IMR-90 (cell line): ENCODE measurements at places on chromosomes 3 and 15. TPM values are rescaled to one million over a fixed set of nuclear protein-coding genes. Genes with fewer than 3 reads are reported as not detected.

Gene CTXND1
- total RNA-seq, result not detected in 2 replicates

Gene CHD2
- 64.7 and 71.4 TPM in 2 replicates for total RNA-seq

Gene TFRC
- total RNA-seq, result 156 and 207 TPM in 2 replicates

Gene PPARG
- 21.9 and 23.8 TPM in 2 replicates for total RNA-seq

Gene ANKRD63
- under 0.01 TPM in 1 of 2 replicates, not detected in the other for total RNA-seq

Gene NMNAT3
- total RNA-seq, result under 0.01 and 0.36 TPM in 2 replicates

Gene MAGEL2
- under 0.01 and 0.18 TPM in 2 replicates for total RNA-seq

Gene TEX55
- total RNA-seq, result not detected in 2 replicates

Gene RBMS3
- 110 and 127 TPM in 2 replicates for total RNA-seq

DNA sequence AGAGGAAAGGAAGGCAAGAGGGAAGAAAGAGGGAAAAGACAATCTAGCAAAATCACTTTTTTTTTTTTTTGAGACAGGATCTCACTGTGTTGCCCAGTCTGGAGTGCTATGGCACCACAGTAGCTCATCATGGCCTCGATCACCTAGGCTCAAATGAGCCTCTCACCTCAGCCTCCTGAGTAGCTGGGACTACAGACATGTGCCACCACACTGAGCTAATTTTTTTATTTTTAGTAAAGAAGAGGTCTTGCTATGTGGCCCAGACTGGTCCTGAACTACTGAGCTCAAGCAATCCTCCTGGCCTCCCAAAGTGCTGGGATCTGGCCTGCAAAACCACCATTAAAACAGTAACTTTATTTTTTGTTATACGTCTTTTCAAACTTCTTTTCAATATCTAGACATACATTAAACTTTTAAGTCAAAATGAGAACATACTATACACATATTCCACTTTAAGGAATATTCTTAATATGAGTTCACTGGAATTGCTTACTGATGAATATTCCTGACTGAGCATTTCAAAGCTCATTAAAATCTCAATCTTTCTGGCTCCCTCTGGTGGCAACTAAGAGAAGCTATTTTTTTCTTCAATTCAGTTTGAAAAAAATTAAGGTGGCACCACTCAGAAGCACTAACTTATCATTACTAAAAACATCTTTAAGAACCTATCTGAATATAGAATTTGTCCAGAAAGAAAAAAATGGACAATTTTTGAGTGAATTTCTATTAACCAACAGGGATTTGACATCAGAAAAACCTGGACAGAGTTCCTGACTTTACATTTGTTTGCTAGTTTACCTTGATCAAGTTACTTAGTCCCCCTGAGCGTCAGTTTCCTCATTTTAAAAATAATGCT, 40.9 kb downstream of the UACA start:
- DNase-seq, result peak; percentile 74

GRCh38 chr3:55207744-55208143, 279.4 kb downstream of the WNT5A start:
- DNase-seq, result no peak

DNA sequence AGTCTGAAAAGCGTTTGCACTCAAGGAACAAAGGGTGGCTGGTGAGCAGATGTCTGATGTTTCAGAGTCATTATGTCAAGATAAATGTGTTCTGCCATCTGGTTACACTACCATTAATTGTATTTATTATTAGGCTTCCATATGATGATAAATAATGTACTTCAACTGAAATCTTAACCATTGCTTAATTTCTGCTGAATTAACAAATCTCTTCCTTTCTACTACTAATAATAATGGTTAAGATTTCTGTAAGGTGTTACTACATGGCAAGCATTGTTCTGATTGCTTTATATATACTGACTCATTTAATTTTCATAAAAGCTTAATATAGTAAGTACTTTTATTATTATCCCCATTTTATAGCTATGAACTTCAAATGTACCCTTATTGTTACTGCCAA, 68.4 kb upstream of the GALNT15 start:
- no peak for DNase-seq

DNA sequence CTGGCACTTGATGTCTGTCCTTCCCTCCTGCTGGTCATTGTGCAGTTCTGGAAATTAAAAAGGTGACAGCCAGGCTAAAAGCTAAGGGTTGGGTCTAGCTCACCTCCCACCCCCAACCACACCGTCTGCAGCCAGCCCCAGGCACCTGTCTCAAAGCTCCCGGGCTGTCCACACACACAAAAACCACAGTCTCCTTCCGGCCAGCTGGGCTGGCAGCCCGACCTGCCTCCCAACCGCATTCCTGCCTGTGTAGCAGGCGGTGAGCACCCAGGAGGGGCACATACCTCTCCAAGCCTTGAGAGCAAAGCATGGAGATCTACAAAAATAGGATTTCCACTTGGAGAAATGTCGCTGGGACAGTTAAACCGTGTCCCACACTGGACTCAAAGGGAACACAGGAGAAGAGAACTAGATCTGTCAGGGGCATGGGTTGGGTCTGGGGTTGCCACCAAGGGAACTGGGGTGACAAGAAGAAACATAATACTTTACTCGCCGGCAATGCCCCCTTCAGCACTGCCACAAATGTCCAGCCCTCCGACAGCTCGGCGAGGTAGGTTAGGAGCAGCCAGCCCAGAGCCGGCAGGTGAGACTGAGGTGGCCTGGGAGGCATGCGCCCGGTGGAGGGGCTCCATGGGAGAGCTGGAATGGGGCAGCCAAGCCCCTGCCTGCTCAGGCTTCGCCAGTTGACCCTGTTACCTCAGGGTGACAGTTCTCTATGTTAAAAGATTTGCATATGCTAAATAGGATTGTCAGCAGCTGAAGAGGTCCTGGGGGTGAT, 52.2 kb downstream of the EXOG start:
- no peak for DNase-seq

DNA sequence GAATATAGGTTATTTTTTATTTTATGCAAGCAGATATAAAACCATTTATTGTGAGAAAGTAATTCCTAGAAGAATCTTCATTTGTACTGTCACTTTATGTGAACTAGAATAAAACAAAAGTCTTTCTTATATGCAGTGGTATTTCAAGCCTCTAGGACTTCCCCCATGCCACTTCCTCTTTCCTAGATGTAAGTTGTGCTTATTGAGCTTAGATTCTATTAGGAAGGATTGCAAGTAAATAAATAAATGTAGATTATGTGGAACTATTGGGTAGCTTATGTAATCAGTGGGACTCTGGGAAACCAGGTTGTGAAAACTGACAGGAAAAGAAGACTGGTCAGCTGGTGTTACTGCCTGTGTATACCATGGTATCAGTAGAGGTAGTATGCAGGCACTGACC, 169.7 kb downstream of the RSRC1 start:
- no peak for DNase-seq

- DNase-seq, result peak; percentile 53
Observed at GRCh38 chr3:149332227-149332765, 1.1 kb downstream of the TM4SF18 start.

- no peak for DNase-seq
Observed at GRCh38 chr15:41894251-41894790, 468 bp upstream of the SPTBN5 start.

- DNase-seq, result peak; percentile 5
Observed at GRCh38 chr3:123143669-123144411, 57.9 kb upstream of the SEC22A start.

DNA sequence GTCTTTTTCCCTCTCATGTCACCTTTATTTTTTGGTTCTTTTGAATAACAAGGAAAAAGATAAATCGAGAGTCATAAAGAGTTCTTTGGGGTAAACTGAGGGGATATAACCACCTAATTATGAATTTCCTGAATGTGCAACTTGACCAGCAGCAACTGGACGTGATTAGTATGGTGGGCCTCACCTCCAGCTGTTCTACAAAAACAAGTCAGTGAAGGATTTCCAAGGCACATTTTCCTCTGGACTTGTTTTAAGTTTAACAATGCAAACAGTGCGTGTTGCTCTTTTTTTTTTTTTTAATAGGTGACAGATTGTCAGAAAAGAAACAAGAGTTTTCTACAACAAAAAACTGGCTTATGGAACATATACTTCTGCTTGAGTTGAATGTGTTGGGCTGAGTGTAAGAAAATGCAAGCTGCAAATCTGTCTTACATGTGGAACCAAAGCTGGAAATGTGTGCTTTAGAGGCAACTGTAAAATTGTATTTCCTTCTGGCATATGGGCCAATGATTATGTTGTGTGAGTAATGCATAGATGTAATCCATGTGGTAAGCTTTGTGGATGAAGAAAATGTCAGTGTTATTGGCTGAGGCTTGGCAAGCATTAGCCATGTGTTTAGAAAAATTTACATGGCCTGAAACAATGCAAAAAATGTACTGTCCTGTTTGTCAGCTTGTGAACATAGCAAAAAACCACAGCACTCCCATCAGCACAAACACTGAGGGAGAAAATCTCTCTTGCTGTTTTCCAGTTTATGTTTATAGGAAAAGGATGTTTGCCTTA, 44.5 kb upstream of the FNDC3B start:
- DNase-seq, result peak; percentile 95

DNA sequence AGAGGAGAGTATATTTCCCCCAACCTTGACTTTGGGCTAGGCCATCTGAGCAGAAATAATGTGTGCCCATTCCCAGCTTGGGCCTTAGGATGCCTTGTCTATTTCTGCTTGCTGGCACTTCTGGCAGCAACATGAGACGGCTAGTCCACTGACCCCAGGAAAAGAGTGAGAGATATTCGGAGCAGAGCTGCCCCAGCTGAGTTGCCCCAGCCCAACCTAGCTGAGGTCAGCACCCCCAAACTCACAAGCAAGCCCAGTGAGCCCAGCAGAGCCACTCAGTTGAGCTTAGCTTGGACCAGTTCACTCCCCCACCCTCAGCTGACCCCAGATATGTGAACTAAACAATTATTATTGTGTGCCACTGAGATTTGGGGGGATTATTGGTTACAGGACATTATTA, 20.2 kb downstream of the ITGA11 start:
- no peak for DNase-seq

DNA sequence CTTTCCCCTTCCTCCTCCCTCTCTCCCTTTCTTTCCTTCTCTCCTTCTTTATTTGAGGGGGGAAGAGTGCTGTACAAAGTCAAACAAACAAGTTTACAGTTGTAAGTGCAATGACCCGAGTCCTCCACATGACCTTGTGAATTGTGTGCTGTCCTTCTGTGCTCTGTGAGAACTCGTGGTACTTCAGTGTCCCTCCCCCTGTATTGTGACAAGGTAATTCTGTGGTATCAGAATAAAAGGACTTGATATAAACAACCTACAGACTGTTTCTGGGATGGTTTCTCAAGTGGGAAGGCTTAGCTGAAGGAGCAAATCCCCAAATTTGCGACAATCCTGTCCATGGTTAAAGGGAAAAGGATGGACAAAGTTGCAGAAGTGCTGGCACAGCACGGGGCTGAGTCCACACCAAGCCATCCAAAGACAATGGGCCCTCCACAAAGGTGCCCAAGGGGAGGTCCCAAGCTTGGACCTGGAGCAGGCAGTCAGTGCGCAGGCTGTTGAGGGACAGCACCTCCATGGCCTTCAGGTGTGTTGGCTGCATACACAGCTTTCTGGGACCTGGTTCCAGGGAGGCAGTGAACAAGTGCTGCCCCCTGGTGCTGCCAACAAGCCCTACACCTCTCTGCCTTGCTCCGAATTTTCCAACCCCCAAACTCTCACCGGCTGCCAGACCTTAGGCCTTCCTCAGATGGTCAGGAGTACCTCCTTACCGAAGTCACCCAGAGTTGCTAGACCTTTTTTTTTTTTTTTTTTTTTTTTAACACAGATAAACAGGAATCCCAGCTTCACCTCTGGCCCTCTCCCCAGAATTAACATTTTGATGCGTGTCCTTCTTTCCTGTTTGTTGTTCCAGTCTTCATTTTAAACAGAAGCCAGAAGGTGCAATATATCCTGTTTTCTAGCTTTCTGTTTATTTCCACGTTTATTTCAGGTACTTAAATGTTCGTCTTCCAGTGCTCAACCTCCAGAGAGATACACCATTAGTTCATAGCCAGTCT, 2.6 kb upstream of the APEH start:
- peak; percentile 53 for DNase-seq

DNA sequence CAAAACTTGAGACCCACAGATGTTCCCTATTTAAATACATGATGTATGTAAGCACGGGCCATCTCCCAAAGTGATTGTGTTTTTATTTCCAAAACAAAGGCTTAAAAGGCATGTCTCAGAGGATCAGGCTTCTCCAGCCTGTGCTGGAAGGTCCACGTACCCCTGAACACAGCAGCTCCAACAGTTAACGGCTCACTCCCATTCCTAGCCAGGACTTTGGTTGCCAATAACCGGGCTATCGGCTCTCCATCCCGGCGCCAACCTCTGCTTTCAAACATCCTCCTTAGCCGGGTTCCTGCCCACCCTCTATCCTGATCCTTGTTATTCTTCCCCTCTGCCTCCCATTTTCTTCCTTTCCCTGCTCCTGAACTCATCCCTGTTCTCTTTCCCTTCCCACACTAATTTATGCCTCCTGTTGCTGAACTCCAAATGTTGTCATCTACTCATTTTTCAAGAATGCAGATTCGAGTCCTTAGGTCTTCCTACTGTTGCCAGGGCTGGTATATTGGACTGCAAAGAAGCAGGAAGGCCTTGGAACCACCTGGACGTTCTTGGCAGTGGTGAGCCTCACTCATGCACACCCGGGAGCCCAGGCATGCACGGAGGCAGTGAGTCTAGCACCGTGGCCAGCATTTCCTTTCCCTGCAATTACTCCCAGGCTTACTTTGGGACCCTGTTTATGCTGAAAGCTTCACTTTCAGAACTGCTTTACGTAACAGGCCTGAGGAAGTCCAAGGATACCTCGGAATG, 128.4 kb upstream of the RAD18 start:
- DNase-seq, result no peak

GRCh38 chr15:42137461-42138261, 18.8 kb downstream of the PLA2G4F start:
- DNase-seq, result peak; percentile 50

DNA sequence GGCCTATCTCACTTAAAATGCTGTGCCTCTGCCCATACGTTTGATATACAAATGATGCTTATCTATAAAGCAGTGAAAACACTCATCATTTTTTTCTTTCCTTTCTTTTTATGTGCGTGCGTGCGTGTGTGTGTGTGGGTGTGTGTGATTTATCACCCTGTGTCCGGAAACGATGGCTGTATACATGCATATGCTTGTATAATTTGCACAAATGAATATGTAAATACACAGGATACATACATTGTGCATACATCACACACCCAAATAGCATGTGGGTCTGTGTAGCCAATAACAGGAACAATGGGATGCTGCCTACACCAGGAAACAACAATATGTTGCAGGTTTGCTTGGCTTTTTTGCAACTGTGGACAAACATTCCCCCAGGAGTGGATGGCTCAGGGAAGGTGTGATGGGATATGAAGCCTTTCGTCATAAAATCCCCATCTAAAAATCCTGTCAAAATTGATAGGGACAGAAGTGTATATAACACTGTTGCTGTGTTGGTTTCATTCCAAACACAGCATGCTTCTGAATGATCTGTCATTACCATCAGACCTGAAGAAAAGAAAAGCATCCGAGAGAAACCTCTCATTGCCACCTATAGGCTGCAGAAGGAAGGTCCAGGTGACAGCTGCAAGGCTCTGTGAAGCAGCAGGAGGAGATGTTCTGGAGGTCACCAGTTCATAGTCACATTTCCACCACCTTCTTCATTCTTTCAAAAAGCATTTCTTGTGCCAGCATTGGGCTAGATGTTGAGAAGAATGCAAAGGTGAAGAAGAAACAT, 503.9 kb upstream of the NR2F2 start:
- DNase-seq, result no peak

GRCh38 chr15:22855791-22856190, 17.3 kb downstream of the NIPA2 start:
- no peak for DNase-seq

GRCh38 chr3:53729618-53730017, 116.6 kb downstream of the CHDH start:
- DNase-seq, result no peak
